ENCODE measurements at places on chromosomes 12 and 14.

- no peak for DNase-seq
These were observed 28.5 kb upstream of the C14orf180 start for GRCh38 chr14:104550861-104551728.

- DNase-seq: peak; percentile 85
These were observed 267.1 kb downstream of the CACNA1C start for GRCh38 chr12:2319737-2320506.

GRCh38 chr12:96146747-96147146 is 47.4 kb upstream of the ELK3 start:
- DNase-seq: no peak

- DNase-seq: peak; percentile 83
These were observed 76.0 kb downstream of the VCPKMT start for GRCh38 chr14:50040401-50040775.

DNA sequence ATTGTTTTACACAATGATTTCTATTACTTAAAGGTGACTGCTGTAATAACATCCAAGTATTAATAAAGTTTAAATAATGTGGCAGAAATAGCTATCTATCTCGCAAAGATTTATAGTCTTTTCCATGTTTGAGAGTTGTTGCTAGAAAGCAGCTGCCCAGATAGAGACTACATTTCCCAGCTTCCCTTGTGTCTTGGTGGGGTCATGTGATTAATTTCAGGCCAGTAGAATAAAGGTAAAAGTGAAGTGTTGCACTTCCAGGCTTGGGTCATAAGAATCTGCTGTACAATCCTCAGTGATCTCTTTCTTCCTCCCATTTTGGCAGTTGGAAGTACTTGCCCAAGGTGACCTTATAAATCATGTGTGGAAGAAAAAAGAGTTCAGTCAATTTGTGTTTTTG is 449.7 kb upstream of the USP15 start:
- no peak for DNase-seq

- no peak for DNase-seq
These were observed 1.3 kb downstream of the GLI1 start for GRCh38 chr12:57460841-57461275.

GRCh38 chr12:29781705-29782266 is 2.0 kb downstream of the TMTC1 start:
- DNase-seq: no peak

- DNase-seq: no peak
These were observed 17.9 kb upstream of the KTN1 start for GRCh38 chr14:55562135-55562534.
